KG1 (cell line): ENCODE measurements at places on chromosomes 7 and 10.
A peak's percentile ranks its signal among the peaks of the same experiment; 100 is the strongest.

GRCh38 chr7:101739775-101740398 lies 77.5 kb upstream of the CUX1 start:
- no peak for DNase-seq

DNA sequence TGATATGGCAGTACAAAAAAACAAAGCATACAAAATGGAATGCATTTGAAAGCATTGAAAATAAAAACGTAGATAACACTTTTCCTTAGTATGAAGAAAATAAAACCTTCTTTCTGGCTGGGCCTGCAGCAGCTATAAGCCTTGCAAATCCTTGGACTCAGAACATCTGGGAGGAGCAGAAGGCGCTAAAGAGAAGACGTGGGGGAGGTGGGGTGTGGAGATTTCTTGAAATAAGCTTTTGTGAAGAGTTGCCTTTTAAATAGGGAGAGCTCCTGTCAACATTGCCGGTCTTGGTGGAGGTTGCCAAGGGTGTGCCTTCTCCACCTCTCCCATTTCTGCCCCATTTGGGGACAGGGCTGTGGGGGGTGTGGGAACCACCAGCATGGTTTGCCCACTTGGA lies 128.7 kb downstream of the TMEM178B start:
- no peak for DNase-seq

DNA sequence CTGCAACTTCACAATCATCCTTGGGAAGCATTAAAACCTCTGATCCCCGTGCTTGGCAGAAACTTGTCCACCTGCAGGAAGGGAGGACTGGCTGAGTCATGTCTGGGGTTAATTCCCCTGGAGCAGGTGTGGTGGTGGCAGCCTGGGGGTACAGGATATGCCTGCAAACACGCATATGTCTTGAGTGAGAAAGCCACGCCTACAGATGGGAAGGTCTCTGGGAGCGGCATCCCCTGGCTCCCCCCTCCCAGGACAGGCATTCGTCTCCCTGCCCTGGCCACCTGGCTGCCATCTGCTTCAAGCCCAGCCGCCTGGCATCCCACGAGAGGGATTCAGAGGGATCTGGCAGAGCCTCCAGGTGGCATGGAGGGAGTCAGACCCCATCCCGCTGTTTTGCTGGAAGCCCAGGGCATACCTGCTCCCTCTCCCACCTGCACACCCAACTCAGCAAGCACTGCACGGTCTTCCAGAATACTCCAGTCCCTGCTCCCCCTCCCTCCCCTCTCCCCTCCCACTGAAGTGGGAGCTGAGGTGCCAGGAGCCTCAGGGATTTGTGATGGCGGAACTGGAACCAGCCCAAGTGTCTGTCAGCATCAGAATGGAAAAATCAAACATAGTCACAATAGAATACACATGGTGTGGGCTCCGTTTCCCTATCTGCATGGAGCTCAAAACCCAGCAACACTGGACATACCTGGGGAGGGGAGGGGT lies 61.0 kb downstream of the CAMK2B start:
- no peak for DNase-seq

GRCh38 chr7:136865777-136866176 lies 2.7 kb upstream of the CHRM2 start:
- no peak for DNase-seq

DNA sequence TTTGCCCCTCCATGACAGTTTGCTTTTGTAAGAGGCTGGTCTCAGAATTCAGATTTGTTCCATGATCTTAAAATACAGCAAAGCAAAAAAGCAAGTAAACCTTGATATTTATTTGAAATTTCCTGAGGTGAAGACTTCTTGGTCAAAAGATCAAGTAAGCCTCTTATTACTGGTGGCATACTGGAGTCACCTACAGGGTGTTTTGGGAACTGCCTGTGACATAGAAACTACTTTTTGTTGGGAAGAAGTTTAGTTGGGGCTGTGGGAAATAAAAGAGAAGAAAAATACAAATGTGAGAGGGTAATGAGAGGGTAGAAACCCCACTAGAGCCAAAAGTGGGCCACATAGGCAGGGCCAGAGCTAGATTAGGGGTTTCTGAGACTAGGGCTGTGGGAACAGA lies 217.9 kb downstream of the OTUD1 start:
- DNase-seq: no peak

GRCh38 chr7:53542157-53542556 lies 506.7 kb downstream of the POM121L12 start:
- no peak for DNase-seq

GRCh38 chr7:2929321-2930201 lies 85.5 kb upstream of the GNA12 start:
- no peak for DNase-seq

DNA sequence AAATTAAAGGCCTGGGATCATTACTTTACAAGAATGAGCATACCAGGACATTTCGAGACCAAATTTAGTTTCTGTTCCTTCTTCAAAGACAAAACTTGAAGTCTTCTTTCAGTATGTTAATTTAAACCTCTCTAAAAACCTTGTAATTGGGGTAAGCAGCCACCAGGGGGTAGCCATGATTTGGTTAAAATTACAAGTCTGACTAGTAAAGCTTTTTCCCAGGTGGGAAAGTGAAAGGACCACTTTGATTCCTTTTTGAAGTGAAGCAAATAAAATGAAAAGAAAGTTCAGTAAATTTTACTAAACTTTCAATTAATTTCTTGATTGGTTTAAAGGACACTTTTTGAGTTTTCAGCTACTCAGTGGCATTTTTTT lies 294.3 kb downstream of the BBS9 start:
- DNase-seq: peak; percentile 42

DNA sequence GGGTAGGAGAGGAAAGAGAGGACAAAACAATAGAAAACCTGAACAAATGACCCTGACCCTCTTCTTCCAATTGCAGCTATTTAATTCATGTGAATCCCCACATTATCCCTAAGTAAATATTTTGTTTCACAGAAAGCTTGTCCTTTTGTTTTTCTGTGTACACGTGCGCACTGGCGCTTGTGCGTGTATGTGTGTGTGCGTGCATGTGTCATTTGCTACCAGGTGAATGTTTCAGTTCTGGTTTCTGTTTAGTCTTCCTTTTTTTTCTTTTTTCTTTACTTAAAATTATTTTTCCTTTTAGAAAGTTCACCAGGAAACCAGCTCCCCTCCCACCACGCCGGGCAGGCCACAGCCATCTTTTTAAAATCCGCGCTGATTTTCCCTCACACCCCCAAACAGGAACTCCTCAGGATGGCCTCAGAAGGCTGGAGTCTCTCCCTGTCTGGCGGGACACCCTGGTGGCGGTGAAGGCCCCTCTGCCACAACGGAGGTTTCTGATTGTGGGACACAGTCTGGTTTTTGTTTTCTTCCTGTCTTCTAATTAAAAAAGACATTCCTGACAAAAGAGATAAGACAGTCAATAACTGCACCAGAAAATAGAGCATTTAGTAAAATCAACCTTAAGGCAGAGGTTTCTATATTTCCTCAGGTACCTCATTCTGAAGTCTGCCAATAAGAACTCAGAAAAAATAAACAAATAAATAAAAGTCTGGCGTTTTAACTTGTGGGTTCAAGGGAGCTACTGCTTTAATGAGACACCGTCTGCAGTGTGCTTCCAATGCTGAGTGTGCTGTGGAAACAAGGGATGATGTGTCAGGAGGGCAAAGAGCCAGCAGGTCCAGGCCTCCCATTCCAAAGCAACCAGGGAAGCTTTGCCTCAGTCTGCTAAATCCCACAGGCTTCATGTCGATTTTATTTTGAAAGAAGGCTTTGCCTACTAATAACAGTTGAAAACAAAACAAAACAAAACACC lies 17.4 kb downstream of the IRF5 start:
- no peak for DNase-seq

DNA sequence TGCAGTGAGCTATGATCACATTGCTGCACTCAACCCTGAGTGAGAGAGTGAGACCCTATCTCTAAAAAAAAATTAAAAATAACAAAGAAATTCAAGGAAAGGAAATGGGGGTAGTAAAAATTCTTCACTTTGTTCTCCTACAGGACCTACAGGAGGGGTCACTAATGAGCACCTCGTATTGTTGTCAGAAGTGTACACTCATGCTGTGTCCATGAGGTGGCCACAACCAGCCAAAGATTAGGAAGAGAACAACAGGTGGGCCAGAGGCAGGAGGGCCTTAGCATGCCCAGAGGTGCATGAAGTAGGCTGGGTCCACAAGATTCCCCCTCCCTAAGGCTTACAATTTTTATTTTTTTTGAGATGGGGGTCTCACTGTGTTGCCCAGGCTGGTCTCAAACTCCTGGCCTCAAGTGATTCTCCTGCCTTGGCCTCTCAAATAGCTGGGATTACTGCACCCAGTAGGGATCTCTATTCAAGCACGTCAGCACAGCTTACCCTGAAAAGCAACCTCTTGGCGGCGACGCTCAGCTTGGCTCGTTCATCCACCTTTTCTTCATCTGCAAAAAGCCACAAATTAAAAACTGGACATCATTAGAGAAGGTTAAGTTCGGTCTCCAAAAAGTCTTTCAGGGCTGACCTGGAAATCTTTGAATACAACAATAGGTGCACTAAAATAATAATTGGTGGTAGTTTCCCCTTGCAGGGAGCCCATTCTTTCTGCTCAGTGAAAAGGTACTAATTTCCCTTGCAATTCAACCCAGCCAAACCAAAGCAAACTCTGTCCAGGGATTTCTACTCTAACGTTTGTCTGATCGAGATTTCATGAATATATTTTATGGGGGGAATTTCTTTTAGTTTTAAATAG lies 104.4 kb downstream of the SVIL start:
- no peak for DNase-seq

DNA sequence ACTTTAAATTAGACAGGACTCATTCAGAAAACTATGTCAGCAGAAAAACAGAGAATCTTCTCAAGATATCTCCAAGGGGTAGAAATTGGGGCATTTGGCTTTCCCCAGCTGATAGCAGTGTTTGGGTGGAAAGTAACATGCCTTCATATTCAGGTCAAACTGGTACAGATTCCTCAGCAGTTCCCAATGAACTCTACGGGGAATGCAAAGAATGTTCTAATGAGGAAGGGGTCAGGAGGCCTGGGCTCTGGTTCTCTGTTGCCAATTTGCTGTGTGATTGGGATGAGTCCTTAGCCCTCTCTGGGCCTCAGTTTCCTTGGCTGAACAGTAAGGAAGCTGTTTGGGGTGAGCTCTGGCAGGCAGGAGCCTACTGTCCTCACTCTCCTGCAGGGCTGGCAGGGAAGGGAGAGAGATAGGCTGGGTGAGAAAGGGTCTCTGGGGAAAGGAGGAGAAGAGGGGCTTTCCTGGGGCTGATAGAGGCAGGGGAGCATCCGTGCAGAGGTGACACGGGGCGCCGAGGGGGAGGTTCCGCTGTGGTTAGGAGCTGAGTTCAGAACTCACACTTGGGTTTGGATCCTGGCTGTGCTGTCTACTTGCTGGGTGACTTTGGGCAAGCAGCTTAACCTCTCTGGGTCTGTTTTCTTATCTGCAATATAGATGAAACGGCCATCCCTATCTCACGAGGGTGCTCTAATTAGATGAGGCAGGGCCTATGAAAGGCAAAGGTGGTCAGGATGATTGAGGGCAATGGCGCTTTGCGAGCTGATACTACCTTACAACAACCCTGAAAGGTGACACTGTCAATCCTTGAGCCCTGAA lies 45.1 kb downstream of the SPOCK2 start:
- DNase-seq: no peak

- DNase-seq: no peak
Measured at GRCh38 chr10:126939706-126940105, 34.5 kb downstream of the DOCK1 start.

- no peak for DNase-seq
Measured at GRCh38 chr10:34814223-34814912, 728 bp downstream of the PARD3 start.

GRCh38 chr7:25196132-25196896 lies 32.0 kb downstream of the NPVF start:
- no peak for DNase-seq

- DNase-seq: no peak
Measured at GRCh38 chr7:477626-478220, 41.9 kb downstream of the PDGFA start.

DNA sequence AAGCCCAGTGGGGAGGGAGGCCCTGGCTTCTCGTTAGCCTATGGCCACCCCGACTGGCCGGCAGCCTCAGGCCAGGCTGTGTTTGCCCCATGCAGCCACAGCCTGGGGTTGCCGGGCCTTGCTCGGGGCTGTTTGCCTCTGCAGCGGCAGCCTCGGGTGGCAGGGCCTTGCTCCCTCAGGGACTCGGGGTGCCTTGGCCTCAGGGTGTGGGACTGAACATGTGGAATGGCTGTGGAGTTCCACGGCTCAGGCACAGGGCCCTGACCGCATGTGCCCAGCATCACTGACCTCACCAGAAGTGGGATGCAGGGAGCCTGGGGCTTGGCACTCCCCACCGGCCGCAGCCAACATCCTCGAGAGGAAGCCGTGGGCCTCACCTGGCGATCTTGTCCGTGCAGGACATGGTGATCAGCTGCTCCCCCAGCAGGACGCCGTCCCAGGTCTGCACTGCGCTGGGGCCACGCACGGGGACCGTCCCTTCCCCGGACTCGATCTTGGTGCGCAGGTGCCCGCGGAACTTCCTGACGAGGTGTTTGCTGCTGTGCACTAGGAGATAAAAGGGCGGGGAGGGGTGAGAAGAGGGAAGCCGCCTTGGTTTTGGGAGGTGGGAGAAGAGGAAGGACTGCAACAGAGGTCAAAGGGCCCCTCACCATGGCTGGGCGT lies 160.5 kb downstream of the WDR37 start:
- no peak for DNase-seq

GRCh38 chr10:1978584-1978983 lies 241.3 kb upstream of the ADARB2 start:
- DNase-seq: no peak

DNA sequence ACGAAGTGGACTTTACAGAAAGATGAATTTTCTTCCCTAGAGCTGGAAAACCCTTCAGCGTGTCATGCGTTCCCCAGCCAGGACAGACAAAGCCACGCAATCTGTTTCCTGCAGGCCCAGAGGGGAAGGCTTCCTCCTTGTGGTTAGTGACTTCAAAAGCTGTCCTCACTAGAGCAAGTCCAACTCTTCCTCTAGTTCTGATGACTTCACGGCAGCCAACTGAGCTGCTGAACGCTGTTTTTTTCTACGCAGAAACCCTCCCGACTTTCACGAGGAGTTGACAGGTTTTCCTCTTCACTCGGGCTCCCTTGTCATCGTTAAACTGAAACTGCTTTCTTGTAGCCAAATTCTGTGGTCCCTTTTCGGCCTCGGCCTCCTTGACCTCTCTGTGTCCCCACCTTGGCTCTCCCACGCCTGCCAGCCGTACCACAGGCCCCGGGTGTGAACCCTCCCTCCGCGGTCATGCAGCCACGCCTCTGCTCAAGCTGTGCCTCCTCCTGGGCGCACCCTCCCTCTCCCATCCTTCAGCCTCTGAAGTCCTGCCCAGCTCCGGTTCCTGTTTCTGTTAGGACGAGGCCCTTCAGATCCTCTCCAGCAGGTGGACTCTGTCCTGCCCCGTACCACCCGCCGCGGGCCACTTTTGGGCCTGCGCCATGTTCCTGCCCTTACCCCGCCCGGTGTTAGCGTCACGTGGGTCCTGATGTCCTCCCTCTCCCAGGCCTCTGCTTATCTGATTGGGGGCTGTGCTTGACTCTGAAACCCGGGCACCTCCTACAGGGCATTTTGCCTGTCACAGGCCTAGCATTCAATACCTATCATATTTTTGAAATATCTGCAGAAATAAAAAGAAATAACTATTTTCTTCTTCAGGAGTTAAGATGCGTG lies 39.3 kb downstream of the CUX1 start:
- DNase-seq: peak; percentile 57
